ENCODE measurements at places on chromosomes 3 and 15. TPM values are rescaled to one million over a fixed set of nuclear protein-coding genes. Genes with fewer than 3 reads are reported as not detected.

Gene PFKFB4
- total RNA-seq, result 13.9 TPM

Gene HERC2
- total RNA-seq, result 69.2 TPM

Gene TUSC2
- total RNA-seq, result 35.5 TPM

Gene CDHR4
- not detected for total RNA-seq

Gene IL17RB
- 8.3 TPM for total RNA-seq

Gene SEC62
- total RNA-seq, result 98.7 TPM

Gene LRRC31
- total RNA-seq, result not detected

GRCh38 chr3:39413691-39414420, 7.3 kb downstream of the RPSA start:
- H3K36me3 ChIP-seq, result peaks cover 41% of the 10 kb centered on the region
- no peak overlapping the region for H3K4me3 ChIP-seq
- no peak for DNase-seq
- peak overlapping the region; percentile 18 for H3K27ac ChIP-seq

GRCh38 chr3:39398700-39399099, 7.8 kb upstream of the RPSA start:
- H3K27me3 ChIP-seq, result no peaks in the 10 kb centered on the region
- H3K4me1 ChIP-seq, result no peaks in the 10 kb centered on the region
- no peak overlapping the region for H3K27ac ChIP-seq
- H3K4me3 ChIP-seq, result no peak overlapping the region

DNA sequence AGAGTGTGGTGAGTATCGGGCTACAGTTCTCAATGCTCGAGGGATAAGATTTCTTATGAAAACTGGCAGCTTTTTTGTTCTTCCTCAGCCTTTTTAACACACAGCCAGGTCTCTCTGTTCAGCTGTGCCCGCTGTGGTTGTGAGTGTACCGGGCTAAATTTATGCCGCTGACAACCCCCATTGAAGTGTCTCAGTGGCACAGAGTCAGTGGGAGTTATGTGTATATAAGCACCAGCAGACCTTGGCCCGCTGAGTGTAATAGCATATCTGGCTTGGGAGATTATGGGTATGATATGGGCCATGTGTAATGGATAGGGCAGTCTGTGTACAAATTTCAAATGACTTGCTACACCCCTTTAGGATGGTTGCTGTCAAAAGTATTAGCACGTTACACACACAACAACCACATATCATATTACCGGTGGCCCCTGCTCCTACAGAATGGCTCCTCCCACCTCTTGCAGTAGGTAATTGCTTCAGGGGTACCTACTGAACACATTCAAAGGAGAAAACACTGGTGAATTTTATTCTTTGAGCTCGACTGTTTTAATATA, 26.9 kb upstream of the NR2F2 start:
- peaks cover 3% of the 10 kb centered on the region for H3K36me3 ChIP-seq
- DNase-seq, result no peak
- H3K4me3 ChIP-seq, result no peak overlapping the region
- no peak overlapping the region for H3K27ac ChIP-seq
- H3K27me3 ChIP-seq, result no peaks in the 10 kb centered on the region

DNA sequence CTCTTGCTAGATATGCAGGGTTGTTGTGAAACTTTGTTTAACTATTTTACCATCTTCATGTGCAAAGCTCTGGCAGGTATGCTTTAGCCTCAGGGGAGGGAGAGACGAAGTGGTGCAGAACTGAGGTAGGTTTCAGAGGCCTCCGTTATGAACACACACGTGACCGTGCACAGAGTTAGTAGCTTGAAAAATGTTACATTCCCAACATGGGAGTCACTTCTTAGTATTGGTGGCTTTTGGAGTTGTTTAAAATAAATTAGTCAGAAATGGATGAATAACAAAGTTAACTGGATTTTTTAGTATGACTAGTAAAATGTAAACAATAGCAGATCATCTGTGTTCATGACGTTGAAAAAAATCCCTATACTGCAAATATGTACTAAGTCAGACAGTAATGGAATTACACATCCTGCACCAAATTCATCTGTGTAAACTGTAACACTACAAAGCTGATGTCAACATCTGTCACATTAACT, 279.6 kb downstream of the KLF13 start:
- no peak overlapping the region for H3K4me3 ChIP-seq
- H3K4me1 ChIP-seq, result no peaks in the 10 kb centered on the region
- no peak for DNase-seq
- peaks cover 2% of the 10 kb centered on the region for H3K36me3 ChIP-seq

DNA sequence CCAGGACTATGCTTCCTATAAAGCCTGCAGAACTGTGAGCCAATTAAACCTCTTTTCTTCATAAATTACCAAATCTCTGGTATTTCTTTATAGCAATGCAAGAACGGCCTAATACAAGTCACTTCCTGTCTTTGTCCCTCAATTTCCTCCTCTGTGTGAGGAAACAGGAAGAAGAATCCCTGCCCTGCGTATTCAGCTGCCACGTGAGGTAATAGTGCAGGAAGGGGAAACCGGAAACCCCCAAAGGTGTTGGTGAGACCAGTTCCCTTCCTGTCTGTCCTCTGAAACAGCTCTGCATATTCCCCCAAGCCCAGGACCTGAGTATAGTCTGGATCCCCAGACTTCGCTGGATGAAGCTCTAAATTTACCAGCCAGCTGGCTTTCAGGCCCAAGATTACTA, 18.1 kb upstream of the PTPN23 start:
- no peak overlapping the region for H3K27ac ChIP-seq
- H3K27me3 ChIP-seq, result no peaks in the 10 kb centered on the region
- peaks cover 22% of the 10 kb centered on the region for H3K36me3 ChIP-seq
- no peak for DNase-seq
- no peaks in the 10 kb centered on the region for H3K4me1 ChIP-seq

GRCh38 chr3:179391906-179392305, 44.4 kb downstream of the MFN1 start:
- H3K27me3 ChIP-seq, result no peaks in the 10 kb centered on the region
- no peaks in the 10 kb centered on the region for H3K4me1 ChIP-seq
- no peak overlapping the region for H3K4me3 ChIP-seq
- no peak overlapping the region for H3K27ac ChIP-seq
- no peak for DNase-seq

DNA sequence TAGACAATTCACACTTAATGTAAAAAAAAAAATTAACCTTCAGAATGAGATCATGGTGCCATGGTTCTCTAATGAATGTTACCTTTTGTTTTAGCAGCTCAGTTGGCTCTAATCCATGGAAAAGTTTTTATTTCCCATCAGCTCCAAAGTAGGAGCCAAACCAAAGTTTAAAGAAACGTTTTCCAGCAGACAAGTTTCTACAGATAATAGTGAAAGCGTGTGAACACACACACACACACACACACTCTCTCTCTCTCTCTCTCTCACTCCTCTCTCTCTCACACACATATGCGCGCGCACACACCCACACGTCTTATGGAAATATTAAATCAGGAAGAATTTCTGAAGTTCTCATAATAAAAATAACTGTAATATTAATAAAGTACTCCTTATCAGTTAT, 46.9 kb downstream of the MBNL1 start:
- H3K36me3 ChIP-seq, result no peaks in the 10 kb centered on the region
- H3K4me3 ChIP-seq, result no peak overlapping the region
- no peaks in the 10 kb centered on the region for H3K4me1 ChIP-seq
- no peaks in the 10 kb centered on the region for H3K27me3 ChIP-seq
- no peak overlapping the region for H3K27ac ChIP-seq
- DNase-seq, result no peak

- no peaks in the 10 kb centered on the region for H3K27me3 ChIP-seq
- no peak for DNase-seq
- H3K4me1 ChIP-seq, result peaks cover 5% of the 10 kb centered on the region
- no peaks in the 10 kb centered on the region for H3K36me3 ChIP-seq
- no peak overlapping the region for H3K27ac ChIP-seq
Measured at GRCh38 chr3:14831916-14832450, 13.2 kb downstream of the FGD5 start.

DNA sequence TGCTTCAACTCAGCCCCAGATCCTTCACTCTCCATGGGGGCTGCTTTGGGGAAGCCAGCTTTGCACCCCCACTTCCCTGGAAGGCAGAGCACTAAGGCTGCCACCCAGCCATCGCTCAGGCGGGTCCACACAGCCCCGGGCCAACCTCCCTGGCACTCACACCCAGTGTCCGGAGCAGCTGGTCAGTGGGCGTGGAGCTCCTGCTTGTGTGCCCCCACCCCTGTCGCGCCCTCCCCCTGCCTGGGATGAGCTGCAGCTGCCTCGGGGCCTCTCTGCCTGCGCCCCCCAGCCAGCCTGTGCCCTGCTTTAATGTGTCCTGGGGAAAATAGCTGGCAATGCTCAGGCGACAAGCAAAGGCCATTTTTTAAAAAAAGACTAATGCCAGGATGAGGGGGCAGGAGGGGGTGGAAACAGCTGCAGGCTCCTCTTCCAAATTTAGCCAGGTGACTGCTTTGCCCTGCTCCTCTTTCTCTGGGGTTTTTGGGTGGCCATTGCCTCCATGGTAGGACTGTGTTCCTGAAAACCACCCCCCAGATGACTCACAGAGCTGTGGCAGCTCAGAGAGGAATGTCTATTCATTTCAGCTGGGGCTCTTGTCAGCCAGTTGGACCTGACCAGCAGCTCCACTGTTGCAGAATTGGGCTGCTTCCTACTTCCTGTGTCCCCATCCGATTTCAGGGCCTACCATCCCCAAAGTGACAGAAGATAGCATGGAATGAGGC, 65.0 kb downstream of the CEMIP start:
- DNase-seq, result no peak
- no peaks in the 10 kb centered on the region for H3K4me1 ChIP-seq
- H3K27ac ChIP-seq, result no peak overlapping the region

- no peak overlapping the region for H3K27ac ChIP-seq
- peaks cover 21% of the 10 kb centered on the region for H3K4me1 ChIP-seq
Measured at GRCh38 chr15:88995449-88995848, 82.3 kb upstream of the MFGE8 start.
